ENCODE measurements at places on chromosomes 13 and 19.

GRCh38 chr13:73956795-73957408 lies 177.3 kb downstream of the KLF12 start:
- DNase-seq: no peak

GRCh38 chr13:41541142-41541938 lies 84.0 kb downstream of the RGCC start:
- DNase-seq: no peak

DNA sequence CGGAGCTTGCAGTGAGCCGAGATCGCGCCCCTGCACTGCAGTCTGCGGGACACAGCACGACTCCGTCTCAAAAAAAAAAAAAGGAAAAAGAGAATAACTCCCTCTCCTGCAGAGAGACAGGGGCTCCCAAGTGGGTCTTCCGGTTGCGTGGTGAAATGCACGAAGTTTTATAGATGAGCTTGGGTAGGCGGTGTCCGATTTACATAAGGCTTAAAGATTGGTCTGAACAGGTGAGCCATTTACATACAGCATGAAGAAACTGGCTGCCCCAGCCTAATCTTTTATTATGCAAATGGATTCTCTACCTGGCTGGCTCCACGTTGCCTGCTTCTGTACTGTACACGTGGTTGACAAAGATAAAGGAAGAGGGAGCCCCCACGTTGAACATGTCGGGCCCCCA lies 19.5 kb downstream of the ADGRE2 start:
- DNase-seq: no peak

GRCh38 chr19:46489445-46490272 lies 6.0 kb downstream of the PNMA8B start:
- no peak for DNase-seq

- DNase-seq: no peak
Observed at GRCh38 chr19:38210458-38210987, 13.5 kb downstream of the DPF1 start.

GRCh38 chr13:114296902-114297301 lies 15.5 kb downstream of the UPF3A start:
- DNase-seq: no peak

DNA sequence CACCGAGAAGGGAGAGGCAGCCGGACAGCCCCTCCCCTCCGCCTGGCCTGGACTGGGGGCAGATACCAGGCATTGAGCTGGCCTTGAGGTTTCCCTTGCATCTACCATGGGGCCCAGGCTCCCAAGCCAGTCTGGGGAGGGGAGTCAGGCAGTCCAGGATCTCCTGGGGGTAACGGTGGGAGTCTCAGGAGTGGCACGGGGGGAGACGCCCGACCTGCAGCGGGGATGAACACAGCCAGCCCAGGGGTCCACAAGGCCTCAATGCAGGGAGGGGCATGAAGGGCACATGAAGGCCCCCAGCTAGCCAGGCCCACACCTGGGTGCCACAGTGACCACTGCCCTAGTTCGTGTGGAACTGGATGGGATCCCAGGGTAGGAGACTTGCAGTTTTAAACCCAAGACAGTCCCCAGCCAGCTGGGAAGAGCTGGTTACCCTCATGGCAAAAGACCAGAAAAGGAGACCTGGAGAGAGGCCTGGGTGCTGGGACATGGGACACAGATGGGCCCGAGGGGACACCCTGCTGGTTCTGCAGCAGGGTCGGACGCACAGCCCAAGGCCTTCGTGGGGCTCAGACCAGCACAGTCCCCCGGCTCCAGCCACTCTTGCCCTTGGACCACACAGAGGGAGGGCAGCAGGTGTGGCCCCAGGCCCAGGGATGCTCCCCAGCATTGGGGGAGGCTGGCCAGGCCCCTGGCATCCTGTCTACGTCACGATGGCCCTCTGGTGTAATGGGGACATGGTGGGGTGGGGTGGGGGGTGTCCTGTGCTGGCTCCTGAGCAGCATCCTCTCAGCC lies 4.6 kb upstream of the UQCR11 start:
- DNase-seq: no peak

DNA sequence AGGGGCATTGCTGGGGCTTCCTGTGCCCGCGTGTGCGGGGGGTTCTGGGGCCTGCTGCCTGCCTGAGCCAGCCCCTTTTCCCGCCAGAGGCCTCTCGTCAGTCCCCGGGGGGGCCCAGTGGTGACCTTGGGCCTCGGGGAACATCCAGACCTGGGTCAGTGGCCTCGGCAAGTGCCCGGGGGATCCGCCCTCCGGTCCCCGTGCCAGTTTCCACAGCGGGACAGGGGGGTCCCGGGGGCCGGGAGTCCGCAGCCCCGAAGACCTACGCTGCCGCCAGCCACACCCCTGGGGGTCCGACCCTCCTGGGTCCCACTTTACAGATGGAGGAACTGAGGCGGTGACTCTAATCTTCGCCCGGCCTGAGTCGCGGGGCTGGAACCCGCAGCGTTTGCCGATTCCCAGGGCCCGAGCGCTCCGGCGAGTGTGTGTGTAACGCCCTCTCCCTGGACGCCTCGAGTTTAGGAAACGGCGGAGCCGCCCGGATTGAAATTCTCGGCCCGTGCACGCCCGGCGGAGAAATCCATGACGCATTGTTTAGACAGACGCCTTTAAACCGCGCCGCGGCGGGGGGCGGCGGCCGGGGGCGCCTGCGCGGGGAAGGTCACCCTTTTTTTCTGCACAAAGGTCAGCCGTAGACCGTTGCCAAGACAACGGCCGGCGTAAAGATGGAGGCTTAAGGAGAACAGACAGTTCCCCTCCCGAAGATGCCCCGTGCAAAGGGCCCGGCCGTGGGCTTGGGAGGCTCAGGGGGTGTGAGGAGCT lies 39.3 kb downstream of the EFNA2 start:
- DNase-seq: no peak

DNA sequence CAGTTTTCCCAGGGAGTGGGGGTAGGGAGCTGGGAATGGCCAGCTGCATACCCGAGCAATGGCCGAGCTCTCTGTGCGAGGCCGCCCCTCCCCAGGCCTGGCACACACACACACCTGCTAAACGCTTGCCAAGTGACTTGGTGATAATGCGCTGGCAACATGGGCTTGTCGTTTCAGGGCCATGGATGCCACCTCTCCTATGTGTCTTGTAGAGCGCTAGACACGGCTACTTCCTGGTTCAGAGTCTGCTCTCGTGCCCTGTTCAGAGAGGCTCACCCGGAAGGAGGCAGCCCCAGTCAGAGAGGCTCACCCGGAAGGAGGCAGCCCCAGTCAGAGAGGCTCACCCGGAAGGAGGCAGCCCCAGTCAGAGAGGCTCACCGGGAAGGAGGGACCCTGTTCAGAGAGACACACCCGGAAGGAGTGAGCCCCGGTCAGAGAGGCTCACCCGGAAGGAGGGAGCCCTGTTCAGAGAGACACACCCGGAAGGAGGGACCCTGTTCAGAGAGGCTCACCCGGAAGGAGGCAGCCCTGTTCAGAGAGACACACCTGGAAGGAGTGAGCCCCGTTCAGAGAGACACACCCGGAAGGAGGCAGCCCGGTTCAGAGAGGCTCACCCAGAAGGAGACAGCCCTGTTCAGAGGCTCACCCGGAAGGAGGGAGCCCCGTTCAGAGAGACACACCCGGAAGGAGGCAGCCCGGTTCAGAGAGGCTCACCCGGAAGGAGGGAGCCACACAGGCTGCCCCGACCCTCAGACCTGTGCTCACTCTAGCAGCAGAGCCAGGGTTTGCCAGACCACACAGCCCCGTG lies 4.2 kb downstream of the ADPRHL1 start:
- peak; percentile 46 for DNase-seq

- DNase-seq: no peak
Observed at GRCh38 chr19:18869781-18870530, 26.0 kb downstream of the CERS1 start.

GRCh38 chr13:42259515-42259914 lies 12.4 kb upstream of the AKAP11 start:
- no peak for DNase-seq

DNA sequence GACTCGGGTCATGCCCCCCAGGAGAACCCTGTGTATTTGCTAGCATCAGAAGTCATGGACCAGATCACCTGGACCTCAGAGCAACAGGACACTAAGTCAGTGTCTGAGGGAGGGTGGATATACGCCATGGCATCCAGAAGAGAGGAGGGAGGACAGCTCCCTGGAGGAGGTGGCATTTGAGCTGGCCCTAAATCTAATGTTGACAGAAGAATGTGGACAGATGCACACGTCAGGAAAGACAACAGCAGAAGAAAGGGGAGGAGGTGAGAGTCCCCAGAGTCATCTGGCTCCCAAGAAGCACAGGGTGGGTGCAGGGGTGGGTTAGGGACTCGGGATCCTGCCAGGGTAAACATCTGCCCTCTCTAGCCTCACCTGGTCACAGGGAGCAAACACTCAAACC lies 24.5 kb upstream of the CCNE1 start:
- DNase-seq: no peak

GRCh38 chr13:74747186-74747955 lies 613.2 kb upstream of the KLF12 start:
- no peak for DNase-seq

GRCh38 chr13:46906405-46906804 lies 9.6 kb upstream of the HTR2A start:
- DNase-seq: no peak

DNA sequence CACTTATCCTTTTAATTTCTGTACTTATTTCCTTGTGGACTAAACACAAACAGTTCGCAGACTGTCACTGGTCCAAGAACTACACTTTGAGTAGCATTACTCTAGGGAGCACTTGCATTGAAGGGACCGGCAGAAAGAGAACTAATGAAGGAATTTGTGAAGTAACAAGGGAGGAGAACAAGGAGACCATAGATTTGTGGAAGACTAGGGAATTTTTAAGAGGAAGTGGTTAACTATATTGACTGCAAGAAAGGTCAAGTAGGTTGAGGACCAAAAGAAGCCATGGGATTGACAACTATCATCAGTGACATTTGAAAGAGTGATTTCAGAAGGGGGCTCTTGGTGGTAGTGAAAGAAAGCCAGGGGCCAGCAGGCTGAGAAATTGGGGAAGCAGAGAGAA lies 4.0 kb upstream of the RB1 start:
- no peak for DNase-seq

GRCh38 chr19:1213391-1214286 lies 8.1 kb downstream of the STK11 start:
- peak; percentile 63 for DNase-seq

- no peak for DNase-seq
Observed at GRCh38 chr19:51434456-51434855, 17.0 kb upstream of the SIGLEC10 start.

GRCh38 chr13:22135446-22135845 lies 464.6 kb downstream of the FGF9 start:
- DNase-seq: no peak

GRCh38 chr13:45368571-45368970 lies 27.6 kb upstream of the TPT1 start:
- no peak for DNase-seq

- DNase-seq: no peak
Observed at GRCh38 chr13:37177125-37177524, 71.7 kb upstream of the CSNK1A1L start.

GRCh38 chr13:112253631-112254030 lies 122.5 kb upstream of the SPACA7 start:
- DNase-seq: no peak

- DNase-seq: no peak
Observed at GRCh38 chr13:26228096-26228495, 6.0 kb upstream of the RNF6 start.

GRCh38 chr13:26821672-26822071 lies 61.1 kb upstream of the GPR12 start:
- DNase-seq: no peak

DNA sequence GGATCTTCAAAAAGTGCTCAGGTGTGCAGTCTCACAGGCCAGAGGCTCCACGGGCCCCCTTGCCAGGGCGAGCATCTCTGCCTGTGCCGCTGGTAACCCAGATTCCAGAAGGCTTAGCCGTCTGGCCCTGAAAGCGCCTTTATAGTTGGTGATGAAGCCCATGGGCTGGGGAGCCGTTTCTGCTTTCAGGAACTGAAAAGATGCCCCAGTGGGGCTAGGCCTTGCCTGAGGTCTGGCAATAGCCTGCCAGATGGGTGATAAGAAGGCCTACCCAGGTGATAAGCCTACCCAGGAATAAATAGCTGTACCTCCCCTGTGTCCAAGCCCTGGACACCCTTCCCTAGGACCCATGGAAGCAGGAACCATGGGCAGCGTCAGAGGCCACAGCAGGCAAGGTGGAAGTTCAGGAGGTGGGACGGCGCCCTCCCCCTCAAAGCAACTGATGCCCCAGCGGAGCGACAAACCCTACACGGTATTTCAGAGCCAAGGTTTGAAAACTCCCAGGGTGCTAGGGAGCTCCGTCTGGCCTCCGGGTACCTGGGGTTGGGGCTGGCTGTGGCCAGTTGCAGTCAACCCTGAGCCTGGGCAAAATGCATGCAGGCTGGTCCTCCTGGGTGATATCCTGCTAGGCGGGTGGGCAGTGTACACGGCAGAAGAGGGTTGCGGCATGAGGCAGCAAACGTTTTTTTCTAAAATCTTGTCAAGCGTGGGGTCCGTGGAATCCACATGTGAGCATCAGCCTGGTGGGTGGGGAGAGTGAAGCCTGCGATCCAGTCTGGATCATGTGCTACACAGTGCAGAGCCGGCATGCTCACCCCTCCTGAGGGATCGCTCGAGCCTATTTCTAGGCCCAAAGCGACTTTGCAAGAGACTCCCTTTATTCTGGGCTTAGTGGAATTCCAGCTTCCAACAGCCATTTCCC lies 45.3 kb downstream of the ACTN4 start:
- DNase-seq: no peak

DNA sequence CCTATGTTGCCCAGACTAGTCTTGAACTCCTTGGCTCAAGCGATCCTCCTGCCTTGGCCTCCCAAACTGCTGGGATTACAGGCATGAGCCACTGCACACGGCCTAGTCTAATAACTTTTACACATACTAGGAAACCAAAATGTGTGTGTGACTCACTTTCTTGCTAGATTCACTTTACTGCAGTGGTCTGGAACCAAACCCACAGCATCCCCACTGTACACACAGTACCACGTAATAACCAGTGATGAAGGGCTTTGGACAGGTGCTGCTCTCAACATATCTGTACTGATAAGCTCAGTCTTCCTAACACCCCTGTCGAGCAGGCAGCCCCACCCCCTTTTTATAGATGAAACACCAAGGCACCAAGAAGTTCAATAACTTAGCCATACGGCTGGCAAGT lies 5.1 kb downstream of the DNMT1 start:
- no peak for DNase-seq

- DNase-seq: no peak
Observed at GRCh38 chr13:26589754-26590153, 32.3 kb downstream of the WASF3 start.

DNA sequence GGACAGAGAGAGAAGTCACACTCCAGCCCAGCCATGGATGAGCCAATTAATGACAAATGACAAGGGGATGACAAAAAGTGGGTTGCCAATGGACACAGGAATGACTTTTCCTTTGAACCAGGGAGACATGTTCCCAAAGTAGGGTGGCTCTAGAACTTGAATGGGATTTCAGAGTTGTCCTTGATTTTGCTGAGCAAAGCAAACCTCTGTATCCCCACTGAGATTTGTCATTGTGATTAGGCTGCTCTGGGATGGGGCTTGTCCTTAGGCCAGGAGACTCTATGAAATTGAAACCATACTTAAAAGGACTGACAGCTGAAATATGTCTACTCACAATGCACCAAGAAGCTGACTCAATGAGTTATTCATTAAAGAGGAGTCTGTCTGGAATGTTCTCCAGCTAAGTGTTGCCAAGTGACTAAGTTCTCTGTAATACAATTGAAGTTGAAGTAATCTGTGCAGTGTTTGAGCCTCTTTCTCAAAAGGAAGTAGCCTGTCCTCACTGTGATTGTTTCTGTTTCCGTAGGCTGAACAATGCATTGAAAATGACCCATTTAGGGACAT lies 69.0 kb upstream of the PCDH9 start:
- DNase-seq: no peak

Measured in T-cell (primary cell).